ENCODE measurements at places on chromosomes 4 and X.
A peak's percentile ranks its signal among the peaks of the same experiment; 100 is the strongest.

GRCh38 chr4:57184378-57185029 lies 74.3 kb upstream of the IGFBP7 start:
- no peak for DNase-seq

DNA sequence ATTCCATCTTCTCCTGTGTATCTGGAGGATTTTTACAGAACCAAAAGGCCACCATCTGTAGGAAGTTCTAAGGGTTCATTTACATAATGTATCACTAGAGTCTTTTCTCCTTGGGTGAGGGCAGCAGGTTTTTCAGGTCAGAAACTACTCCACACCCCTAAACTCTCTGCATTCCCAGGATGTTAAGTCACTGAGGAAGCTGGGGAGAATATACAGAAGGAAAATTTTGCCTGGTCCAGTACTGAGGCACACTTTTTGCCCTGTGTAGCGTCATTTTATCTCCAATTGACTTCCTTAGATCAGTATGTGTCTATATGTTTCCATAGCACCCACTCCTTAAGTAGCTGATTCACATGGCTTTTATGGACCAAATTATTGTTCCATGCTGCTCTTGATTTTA lies 17.0 kb downstream of the XKRX start:
- no peak for DNase-seq

GRCh38 chrX:15143050-15143824 lies 126.6 kb downstream of the ASB9 start:
- DNase-seq: peak; percentile 17

DNA sequence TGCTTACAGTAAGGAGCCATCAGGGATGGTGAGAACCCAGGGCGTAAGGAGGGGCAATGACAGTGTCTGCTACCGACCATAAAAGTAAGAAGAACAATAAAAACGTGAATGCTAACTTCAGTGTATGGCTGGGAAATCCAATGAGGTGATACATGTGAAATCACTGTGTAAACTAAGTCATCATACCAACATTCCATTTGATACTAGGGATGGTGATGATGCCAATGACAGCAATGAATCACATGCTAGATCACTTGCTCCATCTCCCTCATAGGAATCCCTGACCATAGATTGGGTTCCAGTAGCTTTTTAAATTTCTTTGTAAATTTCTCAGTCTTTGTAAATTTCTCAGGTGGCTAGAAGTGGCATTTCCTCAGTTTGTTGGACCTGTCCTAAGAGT lies 146.3 kb downstream of the SMIM20 start:
- peak; percentile 50 for DNase-seq

DNA sequence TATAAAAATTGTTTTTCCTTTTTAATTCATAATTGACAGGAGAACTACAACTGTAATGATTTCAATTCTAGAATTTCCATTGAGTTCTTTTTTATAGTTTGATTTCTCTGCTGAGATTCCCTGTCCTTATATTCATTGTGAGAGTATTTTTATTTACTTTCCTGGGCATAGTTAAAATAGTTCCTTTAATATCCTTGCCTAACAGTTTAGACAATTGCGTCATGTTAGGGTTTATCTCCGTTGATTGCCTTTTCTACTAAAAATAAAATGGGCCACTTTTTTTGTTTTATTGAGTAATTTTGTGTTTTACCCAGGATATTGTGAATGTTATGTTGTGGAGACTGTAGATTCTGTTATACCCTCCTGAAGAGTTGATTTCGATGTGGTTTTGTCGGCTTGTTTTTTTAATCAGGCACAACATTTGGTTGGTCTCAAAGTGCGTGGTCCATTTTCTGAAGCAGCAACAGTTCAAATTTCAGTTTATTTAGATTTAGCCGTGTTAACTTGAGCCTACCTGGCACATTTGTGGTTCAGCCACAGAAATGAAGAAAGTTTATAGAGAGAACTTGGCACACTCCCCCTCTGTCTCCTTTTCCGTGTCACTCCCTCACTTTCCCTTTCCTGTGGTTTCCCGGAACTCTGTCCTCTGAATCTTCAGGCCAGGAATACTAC lies 16.0 kb upstream of the PRRG1 start:
- DNase-seq: no peak

DNA sequence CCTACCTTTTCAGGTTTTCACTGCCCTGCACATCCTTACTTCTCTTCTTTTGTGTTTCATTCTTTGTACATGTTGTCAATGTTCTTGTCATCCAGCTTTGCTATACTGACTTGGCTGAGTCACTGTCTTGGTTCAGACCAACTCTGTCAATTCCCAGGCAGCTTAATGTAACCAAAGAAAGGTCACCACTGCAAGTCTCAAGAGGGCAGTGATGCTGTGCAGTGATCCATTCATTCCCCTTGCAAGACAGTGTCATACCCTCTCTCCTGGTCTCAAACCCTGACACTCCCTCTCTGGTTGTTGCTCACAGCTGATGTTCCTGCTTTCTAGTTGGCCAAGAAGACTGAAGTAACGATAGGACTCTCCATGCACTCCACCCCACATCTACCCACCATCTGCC lies 17.5 kb downstream of the RAB39B start:
- no peak for DNase-seq

DNA sequence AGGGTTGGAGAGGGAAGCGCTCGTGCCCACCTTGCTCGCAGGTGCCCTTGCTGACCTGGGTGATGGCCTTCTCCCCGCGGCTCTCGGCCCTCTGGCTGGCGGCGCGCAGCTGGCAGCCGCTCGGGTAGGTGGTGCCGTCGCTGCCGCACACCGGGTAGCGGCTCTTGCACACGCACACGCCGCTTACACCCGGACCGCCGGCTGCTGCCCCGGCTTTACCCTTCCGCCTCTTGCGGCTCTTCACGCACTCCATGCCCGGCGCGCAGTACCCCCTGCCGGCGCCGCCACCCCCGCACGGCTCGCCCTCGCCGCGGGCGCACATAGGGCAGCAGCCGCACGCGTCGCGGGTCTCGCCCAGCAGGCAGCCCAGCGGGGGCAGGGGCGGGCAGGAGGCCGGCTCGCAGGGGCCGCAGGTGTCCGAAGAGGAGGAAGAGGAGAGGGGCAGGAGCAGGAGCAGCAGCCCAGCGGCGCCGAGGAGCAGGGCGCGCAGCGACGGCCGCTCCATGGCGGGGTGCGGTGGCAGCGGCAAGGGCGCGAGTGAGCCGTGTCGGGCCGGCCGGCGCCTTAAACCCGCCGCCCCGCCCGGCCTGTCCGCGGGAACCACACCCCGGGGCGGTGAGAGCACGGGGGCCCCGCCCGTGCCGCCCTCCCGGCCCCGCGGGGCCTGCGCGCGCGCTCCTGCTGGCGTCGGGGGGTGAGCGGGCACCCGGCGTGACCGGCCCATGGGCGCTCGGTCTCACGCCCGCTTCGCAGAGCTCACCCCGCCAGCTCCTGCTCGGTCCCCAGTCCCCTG lies at the start of gene IGFBP7:
Gene IGFBP7 (minus strand): TSS at position 539 of the 793 bp plus-strand sequence. CDS start 34 bp downstream, at position 505.
- peak; percentile 33 for DNase-seq

GRCh38 chrX:106875151-106875550 lies 28.0 kb downstream of the RIPPLY1 start:
- no peak for DNase-seq

DNA sequence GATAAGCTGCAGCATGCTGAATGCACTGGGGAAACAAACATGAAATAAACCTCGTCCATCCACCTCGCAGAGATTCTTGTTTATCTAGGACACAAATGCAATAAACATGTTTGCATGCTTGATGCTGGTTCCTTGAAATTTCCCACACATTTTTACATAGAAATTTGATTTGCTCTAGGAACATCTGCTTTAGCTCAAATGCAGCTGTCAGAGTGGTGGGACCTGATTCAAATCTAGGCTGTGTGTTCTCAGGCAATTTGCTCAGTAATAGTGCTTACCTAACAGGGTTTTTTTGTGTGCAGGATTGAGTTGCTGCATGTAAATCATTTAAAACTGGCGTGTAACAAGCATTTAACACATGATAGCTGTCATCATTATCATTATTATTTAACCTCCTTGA lies 293.1 kb downstream of the QDPR start:
- DNase-seq: no peak

GRCh38 chrX:71282514-71283402 lies 677 bp upstream of the NONO start:
- DNase-seq: peak; percentile 64

DNA sequence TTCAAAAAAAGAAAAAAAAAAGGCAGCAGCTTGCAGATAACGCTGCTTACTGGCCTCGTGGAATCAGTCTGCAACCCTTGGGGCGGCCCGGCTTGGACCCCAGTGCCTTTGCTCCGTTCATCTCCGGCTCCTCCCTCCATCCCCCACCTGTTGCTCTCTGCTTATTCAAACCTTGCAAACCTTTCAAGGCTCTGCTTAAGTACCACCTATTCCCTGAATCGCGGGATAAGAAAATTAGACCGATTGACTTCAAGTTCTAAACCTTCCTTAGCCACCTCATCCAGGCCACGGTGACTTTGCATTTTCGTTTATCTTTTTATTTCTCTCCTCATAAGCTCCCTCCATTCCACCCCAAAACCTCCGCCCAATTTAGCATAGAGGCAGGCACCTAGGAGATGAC lies 1.4 kb upstream of the PHKA1 start:
- no peak for DNase-seq

DNA sequence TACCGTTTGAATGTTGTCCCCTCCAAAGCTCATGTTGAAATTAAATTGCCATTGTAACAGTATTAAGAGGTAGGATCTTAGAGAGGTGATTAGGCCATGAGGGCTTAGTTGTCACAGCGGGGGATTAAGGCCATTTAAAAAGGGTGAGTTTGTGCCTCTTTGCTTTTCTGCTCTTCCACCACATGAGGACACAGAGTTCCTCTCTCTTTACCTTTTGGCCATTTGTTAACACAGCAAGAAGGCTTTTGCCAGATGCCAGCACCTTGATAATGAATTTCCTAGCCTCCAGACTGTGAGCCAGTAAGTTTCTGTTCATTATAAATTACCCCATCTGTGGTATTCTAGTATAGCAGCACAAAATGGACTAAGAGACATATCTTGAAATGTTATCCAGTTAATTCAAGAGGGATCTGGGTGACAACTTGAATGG lies 7.8 kb upstream of the HERC3 start:
- DNase-seq: no peak

DNA sequence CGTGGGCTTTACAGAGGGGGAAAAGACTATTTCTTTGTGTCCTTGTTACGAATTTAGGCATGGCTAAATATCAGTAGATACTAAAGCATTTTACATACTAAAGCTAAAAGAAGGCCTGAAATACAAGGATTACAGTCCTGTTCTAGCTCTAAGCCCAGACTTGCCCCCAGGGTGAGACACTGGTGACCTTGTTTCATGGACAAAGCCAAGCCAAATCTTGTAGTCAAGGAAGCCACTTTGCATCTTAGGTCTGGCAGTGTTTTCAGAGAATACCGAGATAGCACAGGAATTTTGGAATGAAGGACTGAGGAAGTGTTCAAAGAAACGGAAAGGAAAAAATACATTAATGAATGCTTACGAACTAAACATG lies 733 bp upstream of the G3BP2 start:
- no peak for DNase-seq

- DNase-seq: no peak
Observed at GRCh38 chr4:114229706-114230105, 250.3 kb upstream of the ARSJ start.

DNA sequence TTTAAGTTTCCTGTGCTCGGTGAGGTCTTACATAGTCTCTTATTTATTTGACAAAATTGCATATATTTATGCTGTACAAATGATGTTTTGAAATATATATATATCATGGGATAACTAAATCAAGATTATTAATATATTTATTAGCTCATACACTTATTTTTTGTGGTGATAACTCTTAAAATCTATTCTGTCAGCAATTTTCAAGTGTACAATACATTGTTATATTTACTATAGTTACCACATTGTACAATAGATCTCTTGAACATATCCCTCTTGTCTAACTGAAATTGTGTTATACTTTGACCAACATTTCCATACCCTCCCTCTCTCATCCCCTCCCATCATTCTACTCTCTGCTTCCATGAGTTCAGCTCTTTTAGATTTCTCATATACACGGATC lies 516.6 kb upstream of the LCORL start:
- no peak for DNase-seq

GRCh38 chrX:71998836-71999509 lies 88.3 kb downstream of the NHSL2 start:
- DNase-seq: no peak

DNA sequence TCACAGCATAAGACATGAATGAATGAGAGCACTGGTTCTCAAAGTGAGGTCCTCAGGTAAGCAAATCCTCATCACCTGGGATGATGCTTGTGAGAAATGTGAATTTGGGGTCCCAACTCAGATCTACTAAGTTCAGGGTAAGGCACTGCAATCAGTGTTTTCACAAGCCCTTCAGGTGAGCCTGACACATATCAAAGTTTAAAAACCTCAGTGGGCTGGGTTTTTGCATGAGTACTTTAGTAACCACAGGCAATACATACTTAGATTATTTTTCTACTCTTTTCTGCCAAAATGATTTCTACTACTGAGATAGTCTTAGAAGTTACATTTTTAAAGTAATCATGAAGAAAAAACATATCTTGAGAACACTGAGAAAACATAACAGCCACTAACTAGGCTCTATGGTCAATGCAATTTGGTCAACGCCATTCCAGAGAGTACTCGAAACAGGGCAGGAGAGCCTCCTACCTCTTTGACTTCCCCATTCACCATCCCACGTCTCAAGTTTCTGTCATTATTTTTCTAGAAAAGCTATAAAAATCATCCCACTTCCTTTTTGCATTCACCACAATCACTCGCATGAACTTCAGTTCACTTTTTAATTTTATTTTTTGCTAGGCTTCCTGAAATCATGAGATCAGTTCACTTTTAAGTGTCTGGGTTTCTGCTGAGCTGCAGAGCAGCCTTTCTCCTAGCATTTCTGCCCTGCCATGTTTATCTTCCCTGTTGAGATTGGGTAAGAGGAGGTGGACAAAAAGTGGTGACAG lies 73.8 kb downstream of the MFAP3L start:
- DNase-seq: no peak

DNA sequence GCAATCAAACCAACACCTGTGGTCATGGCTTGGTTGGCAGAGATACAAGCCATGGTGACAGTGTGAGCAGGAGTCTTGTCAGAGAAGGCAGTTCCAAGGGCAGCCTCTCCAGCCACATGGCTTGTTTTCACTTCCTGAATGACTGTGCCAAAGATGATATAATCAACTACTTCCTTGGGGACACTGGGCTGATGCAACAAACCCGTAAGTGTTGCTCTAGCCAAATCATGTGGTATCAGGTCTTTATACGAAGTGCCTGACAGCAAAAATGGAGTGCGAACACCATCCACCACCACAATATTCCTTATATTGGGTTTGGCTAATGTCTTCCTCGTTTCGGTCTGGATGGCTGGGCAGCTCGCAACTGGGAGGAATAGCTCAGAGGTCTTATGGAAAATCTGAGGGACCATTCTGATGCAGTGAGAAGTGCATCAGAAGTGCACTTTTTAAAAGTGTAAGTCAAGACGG lies 922.0 kb downstream of the NLGN4X start:
- no peak for DNase-seq

DNA sequence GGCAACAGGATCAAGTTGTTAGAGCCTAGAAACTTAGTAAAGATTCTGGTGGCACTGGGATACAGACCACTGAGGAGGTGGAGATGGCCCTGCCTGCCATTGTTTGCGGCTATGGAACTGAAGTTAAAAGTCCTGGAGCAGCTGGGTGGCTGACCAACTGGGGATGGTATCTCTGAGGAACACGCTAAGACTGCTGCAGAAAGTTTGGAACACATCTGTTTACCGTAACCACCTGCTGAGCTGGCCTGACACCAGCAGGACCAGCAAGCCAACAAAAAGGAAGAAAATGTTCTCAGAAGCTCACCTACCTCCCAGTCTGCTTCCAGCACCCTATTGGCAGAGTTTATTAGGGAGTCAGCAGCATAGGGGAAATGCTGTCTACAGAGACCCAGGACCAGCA lies 17.4 kb upstream of the PACRGL start:
- DNase-seq: no peak

GRCh38 chr4:84501202-84501503 lies 2.1 kb upstream of the NKX6-1 start:
- DNase-seq: no peak
